ENCODE measurements at places on chromosomes 3 and 15.

GRCh38 chr15:29926083-29926388, 103.8 kb upstream of the TJP1 start:
- DNase-seq: no peak

DNA sequence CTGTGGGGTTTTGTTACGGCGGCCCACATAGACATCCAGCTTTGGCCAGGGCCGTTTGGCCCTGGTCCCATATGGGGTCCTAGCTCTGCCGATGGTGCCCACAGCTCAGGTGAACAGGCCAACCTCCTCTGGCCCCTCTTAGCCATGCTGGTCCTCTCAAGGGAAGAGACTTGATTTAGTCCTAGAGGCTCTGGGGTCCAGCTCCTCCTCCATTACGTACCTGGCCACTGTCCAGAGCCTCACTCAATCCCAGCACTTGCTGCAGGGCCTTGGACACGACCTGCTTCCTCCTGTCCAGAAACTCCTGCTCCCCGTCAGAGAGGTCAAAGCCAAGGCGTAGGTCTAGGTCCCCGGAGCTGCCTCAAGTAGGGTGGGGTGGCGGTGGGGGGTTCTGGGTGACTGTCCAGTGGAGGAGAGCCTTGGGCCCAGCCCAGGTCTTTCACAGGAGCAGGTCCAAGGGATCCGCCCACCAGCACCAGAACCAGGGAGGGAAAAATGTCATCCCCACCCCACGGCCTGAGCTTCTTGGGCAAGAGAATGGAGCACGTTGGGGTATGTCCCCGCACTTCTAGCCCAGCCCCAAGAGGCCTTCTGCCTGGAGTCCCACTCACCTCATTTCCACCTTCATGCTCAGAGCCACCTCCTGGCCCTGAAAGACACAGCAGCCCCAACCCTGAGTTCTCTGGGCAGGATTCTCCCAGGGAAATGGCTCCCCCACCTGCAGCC, 6.8 kb downstream of the PLA2G4F start:
- DNase-seq: no peak

GRCh38 chr3:48532977-48533337, 23.6 kb downstream of the PFKFB4 start:
- no peak for DNase-seq

- DNase-seq: no peak
These were observed 190.8 kb downstream of the XXYLT1 start for GRCh38 chr3:195080125-195080524.

DNA sequence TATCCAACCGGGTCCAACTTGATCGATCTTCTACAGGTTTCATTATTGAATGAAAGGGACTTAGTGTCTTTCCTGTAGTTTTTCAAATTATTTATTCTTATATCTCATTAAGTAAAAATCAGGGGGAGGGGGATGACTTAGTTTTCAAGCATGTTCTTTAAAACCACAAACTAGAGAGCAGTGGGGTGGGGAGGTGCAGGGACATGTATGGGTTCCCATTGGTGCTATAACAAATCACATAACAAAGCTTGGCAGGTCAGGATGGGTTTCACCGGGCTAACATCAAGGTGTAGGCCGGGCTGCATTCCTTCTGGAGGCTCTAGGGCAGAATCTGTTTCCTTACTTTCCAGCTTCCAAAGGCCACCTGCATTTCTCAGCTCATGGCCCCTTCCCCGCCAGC, 32.7 kb downstream of the CCNL1 start:
- DNase-seq: no peak

DNA sequence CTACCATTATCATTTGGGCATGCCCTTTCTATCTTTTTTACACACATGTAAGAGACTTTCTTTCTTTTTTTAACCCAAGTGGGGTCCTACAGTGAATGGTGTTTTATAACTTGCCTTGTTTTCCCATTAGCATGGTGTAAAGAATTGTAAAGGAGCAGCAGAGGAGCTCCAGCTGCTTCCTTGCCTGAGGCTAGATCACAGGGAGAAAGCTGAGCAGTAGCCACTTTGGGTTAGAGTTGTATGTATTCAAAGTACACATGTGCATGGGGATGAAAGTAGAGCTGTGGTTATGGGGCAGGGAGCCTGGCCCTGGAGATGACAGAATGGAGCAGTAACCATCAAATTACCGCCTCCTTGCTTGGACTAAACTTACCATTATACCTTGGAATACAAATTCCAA, 231.1 kb upstream of the PDZRN3 start:
- DNase-seq: no peak

GRCh38 chr15:80420658-80421057, 16.5 kb downstream of the ARNT2 start:
- DNase-seq: no peak

- DNase-seq: no peak
These were observed 173.3 kb downstream of the RBMS3 start for GRCh38 chr3:29454161-29454611.

All from NCI-H187 (cell line).